ENCODE measurements at places on chromosomes 2 and 18.
A peak's percentile ranks its signal among the peaks of the same experiment; 100 is the strongest.

DNA sequence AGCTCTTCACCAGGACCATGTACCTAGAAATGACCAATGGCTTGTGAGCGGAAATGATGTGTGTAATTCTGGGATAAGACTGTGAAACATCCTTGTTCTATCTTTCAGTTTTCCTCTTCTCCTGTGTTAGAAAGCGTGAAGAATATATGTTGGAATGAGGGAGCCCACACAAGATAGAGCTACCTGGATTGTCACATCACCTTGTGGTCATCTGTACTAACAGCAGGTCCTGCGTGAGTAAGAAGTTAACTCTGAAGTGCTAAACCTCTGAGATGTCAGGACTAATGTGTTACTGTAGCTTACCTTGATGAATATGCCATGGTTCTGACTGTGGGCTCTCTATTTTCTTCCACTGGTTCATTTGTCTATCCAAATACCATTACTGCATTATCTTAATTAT is 75.6 kb downstream of the FASTKD2 start:
- ATAC-seq = no peak

DNA sequence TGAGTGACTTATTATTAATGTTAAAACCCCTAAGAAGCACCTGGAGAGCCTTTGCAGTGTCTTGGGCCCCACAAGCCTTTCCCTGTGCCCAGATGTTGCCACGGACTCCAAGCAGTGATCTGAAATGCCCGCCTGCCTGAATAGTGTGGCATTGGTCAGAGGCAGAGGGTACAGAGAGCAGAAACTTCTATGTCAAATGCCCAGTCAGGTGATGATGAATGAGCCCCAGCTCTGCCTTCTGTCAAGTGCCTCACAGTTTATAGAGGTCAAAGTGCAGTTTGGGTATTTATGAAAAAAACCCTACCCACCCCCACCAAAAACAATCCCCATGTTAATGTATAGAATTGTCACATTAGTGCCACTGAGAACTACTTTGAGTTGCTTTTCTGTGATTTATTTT is 170.0 kb upstream of the SIX3 start:
- ATAC-seq = no peak

GRCh38 chr2:210072493-210072892 is 70.1 kb downstream of the RPE start:
- ATAC-seq = no peak

DNA sequence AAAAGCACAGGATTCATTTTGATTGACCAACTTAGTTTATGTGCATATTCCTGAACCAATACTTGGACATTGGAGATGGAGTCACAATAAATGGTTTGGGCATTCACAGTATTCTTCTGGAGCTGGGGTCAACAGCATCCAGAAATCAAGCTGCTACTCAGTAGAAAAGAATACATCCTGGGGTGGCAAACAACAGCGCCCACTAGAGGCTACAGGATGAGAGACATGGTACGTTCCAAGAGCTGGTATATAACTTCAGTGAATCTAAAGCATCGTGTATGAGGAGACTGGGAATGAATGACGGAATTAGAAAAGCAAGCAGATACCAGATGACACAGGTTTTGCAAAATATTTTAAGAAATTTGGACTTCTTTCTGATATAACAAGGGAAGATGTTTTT is 142.9 kb upstream of the FIGN start:
- ATAC-seq = peak; percentile 74

DNA sequence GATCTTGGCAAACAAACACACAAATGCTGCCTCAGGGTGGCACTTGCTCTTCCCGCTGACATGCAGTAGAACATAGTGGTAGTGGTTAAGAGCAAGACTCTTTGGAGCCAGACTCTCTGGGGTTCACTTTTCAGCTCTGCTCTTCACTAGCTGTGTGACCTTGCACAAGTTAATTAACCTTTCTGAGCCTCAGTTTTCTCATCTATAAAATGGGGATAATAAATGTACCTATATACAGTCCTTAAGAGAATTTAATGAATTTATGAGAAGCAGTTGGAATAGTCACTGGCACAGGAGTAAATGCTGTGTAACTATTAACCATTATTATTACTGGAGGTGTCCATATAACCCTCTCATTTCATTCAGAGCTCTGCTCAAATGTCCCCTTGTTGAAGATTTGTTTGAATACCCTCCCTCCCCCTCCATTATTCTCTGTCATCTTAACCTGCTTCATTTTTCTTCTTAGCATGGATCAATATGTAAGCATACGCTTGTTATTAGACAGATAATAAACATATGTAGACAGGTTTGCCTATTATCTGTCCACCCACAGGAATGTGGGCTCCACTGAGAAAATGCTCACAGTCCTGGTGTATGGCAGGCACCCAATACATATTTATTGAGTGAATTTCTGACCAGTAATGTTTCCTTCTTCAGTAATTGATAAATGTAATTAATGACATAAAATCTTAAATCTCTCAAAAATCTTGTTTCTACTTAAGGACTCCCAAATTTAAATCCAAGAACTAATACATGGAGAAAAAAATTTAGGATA is 64.5 kb downstream of the TSPYL6 start:
- no peak for ATAC-seq

DNA sequence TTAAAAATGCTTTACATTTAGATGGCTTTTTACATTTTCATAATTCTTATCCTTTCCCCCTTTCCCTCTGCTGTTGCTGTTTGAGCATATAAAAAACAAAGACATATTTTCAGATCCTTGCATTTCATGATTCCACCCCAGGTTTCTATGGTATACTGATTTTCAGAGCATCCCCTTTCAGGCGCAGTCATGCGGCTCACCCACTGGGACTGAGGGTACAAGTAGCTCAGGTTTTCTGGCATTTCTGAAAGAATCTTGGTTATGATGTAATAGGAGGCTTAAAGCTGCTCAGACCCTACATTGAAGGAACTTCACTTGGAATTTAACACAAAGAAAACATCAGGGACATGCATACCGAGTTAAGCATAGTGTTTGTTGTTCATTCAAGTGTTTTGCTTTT is 310.8 kb downstream of the ETAA1 start:
- no peak for ATAC-seq

DNA sequence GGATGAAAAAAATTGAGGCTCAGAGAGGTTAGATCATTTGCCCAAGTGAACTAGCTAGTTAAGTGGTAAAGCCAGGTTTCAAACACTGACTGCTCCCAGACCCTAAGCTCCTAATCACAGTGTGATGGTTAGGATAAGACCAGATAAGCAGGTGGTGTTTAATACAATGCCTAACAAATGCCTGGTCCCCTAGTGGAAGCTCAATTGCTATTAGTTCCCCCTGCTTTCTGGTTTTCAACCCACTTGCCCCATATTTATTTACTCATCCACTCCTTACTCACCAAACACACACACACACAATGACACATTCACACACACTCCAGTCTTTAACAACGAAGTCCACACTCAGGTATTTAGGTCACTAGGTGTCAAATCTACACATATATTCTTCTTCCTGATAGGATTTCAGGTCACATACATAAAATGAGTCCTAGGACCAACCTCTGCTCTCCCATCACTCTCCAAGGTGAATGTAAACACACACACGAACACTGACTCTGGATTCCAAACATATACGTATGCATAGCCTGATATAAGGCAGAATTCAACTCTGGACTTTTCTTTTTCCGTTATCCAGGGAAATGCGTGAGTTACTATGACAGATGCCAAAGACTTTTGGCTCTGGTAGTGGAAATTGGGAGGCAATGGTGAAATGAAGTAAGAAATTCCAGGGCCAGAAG is 73.6 kb upstream of the TSPYL6 start:
- ATAC-seq = no peak

DNA sequence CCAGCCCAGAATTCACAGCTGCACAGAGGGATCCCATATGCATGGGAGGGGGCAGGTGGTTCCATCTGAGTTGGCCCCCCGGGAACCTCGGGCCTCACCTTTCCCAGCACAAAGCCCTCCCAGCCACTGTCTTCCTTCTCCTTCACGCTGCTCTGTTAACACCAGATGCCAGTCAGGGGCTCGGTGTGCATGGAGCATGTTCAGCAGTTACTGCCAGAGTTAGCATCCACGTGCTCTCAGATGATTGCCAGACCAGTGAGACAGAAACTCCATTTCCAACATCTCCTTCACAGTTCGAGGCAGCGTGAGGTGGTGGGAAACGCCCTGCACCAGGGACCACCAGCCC is 101.0 kb downstream of the PTGR3 start:
- ATAC-seq = no peak

DNA sequence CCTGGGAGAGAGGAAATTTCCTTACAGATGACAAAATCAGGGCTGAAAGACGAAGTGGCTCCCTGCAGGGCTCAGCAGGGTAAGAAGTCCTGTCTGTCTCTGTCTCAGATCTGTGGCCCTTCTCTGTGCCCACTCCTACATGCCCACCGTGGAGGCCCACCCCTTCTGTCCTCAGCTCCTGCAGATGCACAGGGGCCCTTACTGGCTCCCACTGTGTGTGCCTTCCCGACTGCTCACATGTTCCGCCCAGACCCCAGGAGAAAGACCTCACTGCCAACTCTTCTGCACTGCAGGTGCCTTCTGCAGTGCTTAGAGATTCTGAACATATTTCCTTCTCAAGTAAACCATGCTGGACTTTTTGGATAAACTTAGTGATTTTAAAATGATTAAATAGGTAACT is 1.9 kb upstream of the KCNS3 start:
- no peak for ATAC-seq

DNA sequence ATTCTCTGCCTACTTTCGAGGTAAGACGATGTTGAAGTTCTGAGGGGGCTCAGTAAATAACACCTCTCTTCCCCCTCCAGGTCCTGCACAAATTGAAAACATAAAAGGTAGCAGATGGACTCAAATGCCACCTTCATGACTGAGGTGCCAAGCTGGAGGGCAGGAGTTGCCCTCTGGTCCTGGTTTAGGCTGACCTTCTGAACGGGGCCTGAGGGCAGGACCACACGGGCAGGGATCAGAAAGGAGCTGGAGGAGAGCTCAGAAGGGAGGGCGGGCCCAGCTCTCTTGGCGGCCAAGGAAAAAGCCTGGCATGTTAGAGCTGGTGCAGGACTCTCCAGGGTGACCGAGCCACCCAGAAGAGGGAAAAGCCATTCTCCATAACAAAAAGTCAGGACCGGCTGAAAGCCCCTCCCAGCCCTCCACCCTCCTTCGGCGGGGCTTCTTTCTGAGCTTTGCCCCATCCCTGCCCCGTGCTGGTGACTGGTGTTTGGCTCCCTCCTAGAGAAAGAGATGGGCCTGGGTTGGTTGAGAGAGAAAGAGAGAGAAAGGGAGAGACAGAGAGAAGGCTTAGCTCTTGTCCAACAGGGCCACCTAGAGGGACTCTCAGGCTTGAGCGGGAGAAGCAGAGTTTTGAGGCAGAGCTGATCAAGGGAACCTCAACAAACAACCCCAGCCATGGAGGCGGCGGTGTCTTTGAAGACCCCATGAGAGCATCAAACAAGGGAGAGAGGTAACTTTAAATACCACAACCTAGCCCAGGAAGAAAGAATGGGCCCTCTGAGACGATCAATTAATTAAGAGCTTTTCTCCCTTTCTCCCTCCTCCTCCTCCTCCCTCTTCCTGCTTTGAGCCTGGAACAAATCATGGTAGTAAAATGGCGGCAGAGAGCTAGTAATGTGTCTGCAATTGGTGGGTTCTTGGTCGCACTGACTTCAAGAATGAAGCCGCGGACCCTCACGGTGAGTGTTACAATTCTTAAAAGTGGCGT is 50.8 kb downstream of the WIPF1 start:
- peak; percentile 77 for ATAC-seq

DNA sequence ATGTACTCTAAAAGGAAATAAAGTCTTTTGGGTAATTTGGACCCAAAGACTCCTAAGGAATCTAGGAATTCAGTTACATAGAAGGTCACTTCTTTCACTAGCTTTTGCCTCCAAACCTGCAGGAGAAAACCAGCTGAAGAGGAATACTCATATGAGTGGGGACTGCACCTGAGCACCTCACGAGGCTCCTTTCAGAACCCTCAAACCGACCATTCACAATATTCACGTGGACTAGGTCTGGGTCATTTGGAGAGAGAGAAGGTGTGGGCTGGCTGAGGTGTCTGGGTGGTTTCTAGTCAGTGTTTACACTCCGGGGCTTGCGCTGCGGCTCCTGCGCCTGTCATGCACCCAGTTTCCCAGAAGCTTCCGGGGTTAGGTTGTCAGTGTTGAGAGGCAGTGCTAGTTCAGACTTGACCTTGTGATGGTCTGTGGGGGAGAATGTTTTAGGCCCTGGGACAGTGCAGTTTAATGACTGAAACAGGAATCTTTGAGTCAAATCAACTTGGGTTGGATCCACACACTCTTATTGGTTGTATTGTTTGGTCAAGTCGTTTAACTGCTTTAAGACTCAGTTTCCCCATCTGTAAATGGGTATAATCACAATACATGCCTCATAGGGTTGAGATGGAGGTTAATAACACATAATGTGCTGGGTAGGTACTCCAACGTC is 78.4 kb downstream of the LIMS1 start:
- no peak for ATAC-seq

- no peak for ATAC-seq
Measured at GRCh38 chr2:223587301-223587700, 14.9 kb downstream of the SCG2 start.

GRCh38 chr2:237184192-237184918 is 98.7 kb downstream of the COPS8 start:
- ATAC-seq = peak; percentile 46

GRCh38 chr2:209956271-209956670 is 46.2 kb upstream of the RPE start:
- ATAC-seq = no peak

DNA sequence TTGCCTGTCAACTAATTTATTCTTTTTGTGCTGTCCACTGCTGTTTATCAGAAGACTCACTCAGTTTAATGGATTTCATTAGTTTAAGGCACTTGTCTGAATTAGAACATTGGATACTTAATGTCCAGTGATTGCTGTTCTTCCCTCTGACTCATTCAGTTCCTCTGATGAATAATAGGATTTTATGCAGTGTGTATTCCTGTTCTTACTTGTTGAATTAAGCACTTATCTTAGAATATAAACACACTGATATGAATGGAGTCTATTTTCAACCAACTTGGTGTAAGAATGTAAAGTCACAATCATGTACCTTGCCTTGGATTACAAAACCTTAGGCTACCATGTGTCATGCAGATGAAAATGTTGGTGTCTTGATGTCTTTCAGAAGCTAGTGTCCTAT is 87.0 kb upstream of the PROKR1 start:
- no peak for ATAC-seq

DNA sequence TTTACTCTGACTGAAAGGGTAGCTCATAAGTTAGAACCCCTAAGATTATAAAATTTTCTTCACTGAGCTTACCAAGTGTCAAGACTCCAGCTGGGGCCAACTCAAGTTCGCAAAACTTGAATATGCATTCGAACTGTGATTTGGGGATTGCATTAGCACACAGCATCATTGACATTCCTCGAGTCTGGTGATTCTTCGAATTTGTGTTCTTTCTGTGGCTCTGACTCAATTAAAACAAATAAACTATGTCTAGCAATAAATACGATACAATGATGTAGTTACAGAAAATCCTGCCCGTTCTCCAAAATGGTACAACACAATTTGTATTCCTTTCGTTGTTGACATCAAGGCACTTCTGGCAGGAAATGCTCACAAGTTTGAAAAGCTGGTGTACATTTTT is 11.1 kb downstream of the CCL20 start:
- ATAC-seq = no peak

GRCh38 chr2:202679980-202680379 is 45.2 kb downstream of the FAM117B start:
- no peak for ATAC-seq

Measured in SK-N-SH treated with all-trans-retinoic acid at 6 μM for 48 hours (cell line).